ENCODE measurements at places on chromosomes 11 and 22.

DNA sequence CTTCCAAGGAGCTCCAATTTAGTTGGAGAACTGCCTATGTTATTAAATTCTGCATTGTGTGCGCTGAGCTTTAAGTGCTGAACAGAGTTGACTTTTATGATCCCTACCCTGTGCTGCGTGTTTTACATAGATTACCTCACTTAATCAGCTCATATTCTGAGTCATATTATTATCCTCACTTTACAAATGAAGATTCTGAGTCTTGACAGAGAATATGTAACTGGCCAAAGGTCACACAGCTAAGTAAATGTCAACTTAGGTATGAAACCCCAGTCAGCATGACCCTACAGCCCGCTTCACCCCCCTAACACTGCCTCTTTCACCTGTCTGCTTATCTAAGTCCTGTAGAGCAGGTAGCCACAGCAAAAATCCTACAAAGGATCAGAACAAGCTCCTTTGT is 19.8 kb upstream of the TMPRSS5 start:
- no peak for DNase-seq

- no peak for DNase-seq
These were observed 7.8 kb downstream of the CD3D start for GRCh38 chr11:118334745-118335144.

DNA sequence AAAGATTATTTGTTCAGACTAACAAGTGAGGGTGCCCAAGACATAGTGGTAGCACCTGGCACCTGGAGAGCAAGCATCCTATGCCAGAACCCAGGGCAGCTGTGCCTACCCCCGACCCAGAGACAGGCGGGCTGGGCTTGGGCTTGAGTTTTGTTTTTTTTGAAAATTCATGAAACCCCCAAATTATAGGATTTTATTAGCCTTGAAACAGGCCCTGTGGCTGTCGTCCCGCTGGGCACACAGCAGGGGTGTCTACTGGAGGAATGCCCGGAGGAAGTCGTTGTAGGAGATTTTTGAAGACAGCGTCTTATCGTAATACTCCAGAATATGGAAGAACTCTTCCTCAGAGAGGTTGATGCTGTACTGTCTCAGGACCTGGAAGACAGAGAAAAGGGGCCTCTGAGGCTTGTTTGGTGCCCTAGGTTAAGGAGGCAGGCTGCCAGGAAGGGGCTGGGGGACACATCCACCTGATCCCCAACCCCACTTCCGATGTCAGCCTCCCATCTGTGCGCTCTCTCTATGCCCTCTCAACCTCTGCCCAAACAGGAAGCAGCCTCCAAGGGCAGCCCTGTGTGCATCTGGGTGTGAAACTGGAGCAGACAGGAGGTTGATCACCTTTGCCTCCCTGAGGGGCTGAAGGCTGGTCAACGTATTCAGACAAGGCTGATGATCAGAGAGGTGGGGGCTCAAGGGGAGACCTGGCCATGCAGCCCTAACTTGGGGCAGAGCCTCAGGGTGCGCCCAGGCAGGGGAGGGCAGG is 117.0 kb downstream of the MPPED1 start:
- DNase-seq, result no peak

DNA sequence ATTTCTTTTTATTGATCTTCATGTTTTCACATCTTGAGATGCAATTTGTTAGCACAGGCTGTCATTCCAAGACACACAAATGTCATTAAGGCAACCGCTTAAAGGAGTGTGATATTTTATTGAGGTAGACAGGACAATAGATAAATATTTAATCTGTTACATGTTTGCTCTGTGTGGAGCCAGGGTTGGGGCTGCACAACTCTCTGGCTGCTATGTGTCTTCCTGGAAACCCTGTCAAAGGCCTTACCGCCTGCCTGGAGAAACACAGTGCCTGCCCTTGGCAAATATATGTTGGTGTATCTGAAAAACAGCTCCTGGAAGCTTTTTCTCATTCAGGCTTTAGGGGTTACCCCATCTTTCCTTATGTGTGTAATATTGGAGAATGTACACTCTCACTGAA is 139.7 kb upstream of the TEAD1 start:
- no peak for DNase-seq

DNA sequence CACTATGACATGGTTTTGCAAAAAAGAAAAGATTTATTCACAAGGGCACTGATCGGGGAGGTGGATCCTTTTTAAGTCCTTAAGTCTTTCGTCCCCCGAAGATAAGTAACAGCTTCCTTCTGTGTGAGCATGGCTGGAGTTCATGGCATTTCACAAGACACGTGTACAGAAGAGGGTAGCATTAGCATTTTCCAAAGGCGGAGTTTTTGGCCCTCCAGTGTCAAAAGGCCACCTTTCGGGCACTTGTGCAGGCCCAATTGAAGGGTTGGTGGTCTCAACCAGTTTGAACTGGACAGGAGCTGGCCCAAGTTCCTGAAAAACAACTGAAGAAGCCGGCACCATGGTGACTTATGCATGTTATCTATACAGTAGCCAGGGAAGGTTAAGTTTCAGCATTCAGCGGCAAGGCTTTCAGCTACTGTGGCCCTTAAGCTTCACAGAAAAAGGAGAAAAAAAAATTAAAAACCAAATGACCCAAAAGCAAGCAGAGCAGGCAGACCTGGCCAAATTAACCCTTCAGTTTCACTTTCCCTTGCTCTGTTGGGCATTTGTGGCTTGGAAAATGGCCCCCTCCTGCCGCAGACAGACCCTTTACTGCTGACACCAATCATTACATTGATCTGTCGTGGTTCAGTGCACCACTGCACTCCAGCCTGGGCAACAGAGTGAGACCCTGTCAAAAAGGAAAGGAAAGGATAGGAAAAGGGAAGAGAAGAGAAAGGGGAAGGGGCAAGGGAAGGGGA is 18.7 kb downstream of the ZNF74 start:
- DNase-seq, result no peak

DNA sequence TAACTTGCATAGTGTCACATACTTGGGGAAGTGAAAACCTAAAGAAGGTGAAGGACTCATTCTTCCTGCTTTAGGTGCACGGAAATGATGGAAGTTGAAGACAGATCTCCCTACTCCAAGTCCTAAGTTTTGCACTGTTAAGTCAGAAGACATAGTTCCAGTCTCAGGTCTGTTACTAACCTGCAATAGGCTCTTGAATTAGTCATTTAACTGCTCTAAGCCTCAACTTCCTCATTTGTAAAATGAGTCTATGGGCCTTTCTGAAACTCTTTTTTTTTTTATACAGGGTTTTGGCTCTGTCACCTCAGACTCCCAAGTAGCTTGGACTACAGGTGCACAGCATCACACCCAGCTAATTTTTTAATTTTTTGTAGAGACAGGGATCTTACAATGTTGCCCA is 30.8 kb upstream of the POU2AF1 start:
- DNase-seq, result peak; percentile 32

DNA sequence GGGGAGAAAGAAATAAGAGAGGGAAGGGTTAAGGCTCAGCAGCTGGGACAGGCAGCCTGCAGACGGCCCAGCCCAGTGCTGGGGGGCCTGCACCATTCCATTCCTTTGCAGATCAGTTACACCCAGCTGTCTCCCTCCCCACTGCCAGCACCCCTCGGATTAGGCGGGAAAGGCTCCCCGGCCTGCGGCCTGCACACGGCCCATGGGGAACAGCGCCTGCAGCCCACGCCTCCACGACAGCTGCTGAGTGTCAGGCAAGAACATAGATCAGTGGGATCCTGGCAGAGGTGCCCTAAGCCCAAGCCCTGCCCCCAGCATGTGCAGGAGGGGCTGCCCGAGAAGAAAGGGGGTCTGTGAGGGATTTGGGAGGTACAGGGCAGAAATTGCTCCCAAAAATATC is 65.8 kb upstream of the MYOD1 start:
- DNase-seq, result no peak

DNA sequence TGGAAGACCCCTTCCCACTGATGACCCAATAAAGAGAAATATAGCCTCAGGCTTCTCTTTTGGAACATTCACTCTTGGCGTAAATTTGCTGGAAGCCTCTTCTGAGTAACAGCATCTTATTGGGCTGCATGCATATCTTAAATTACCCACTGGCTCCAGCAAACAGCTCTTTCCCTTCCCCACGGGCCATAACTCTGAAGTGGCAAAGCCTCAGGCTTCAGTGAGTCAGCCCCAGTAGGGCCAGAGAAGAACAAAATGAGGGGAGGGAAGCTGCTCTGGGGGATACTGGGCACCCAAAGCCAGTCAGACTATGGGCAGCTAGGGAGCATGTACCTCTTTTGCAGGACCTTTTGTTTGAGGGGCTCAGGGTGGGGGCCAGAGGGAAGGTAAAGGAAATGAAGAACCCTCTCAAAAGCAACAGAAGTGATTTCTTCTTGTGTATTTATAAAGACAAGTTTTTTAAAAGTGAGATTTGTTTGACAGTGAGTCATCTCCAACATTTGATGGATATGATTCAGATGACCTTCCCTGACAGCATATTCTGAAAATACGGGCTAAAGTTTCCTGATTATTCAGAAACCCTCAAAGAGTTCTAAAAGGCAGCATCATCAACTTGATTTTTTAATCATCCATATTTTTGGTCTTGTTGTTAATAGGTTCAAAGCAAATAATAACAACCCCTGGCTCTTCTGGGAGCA is 203.4 kb downstream of the KIF18A start:
- no peak for DNase-seq

DNA sequence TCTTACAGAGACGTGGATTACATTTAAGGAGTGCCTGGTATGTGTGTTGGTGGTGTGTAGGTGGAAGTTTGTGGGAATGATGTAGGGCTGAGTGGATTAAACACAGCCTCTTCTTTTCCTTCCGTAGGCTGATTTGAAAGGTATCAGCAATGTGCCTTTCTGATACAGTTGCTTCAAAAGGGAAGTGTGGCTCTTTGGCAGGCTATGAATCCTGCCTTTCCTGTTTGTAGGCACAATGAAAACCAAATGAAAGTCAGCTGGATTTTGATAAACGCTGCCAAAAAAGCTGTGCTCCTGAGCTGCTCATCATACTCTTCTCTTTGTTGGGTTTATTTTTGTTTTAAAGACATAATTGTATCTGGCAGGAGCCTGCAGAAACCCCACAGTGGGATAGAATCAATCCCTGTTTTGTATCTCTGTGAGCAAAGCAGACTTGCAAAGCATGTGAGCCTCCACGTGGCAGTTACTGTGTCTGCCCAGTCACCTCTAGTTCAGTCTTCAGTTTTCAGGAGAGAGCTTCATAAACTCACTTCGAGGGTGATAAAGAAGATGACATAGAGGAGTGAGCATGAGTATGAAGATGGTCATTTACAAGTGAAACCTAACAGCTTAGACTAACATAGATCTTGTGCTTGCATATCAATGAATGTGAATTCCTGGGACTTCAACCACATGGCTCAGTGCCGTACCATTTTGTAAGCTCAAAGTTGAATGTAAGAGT is 655.7 kb upstream of the KIRREL3 start:
- DNase-seq, result no peak

Data from GDM1 (cell line).